Activated naive CD8-positive, alpha-beta T cell treated with anti-CD3 and anti-CD28 coated beads, Interleukin-2, amount 10 ng/mL, durations not matched to agents 7 days and 5 days (primary cell): ENCODE measurements at places on chromosomes 16 and 17. TPM values are rescaled to one million over a fixed set of nuclear protein-coding genes. Genes with fewer than 3 reads are reported as not detected.

- no peak for DNase-seq
These were observed 61.6 kb downstream of the MRTFB start for GRCh38 chr16:14132696-14133048.

GRCh38 chr17:41793784-41794539 is 7.5 kb upstream of the JUP start:
- no peak for DNase-seq

- no peak for DNase-seq
These were observed 19.1 kb upstream of the NCBP3 start for GRCh38 chr17:3865176-3865575.

DNA sequence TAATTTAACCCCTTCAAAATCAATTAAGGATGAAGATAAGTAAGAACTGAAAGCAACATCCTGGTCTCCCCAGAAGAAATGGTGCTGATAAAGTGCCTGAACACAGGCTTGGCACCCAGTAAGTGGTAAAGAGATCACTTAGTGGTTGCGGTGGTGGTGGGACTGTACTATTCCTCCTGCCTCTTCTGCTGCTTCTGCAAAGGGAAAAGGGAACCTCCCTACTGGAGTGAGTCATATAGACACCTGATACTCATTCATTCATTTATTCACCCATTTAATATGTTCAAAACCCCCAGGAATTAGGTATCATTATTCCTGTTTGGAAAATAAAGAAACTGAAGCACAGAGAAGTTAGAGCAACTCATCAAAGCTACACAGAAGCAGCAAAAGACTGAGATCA is 60.6 kb downstream of the CDYL2 start:
- DNase-seq: no peak

- DNase-seq: no peak
These were observed 12.3 kb downstream of the RFFL start for GRCh38 chr17:35051183-35051578.

DNA sequence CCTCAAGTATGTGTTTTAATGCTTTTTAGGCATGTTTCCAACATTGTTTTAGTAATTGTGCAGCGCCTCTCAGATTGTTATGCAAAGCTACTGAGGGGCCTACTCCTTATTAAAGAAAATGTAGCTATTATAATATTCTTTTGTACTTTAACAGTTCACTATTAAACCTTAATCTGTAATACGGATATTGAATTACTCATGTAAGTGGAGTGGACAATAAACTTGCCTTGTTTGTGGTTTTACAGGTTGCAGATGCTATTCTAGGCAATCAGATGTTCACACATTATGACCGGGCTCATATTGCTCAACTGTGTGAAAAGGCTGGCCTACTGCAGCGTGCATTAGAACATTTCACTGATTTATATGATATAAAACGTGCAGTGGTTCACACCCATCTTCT is 41.0 kb downstream of the PTRH2 start:
- no peak for DNase-seq

DNA sequence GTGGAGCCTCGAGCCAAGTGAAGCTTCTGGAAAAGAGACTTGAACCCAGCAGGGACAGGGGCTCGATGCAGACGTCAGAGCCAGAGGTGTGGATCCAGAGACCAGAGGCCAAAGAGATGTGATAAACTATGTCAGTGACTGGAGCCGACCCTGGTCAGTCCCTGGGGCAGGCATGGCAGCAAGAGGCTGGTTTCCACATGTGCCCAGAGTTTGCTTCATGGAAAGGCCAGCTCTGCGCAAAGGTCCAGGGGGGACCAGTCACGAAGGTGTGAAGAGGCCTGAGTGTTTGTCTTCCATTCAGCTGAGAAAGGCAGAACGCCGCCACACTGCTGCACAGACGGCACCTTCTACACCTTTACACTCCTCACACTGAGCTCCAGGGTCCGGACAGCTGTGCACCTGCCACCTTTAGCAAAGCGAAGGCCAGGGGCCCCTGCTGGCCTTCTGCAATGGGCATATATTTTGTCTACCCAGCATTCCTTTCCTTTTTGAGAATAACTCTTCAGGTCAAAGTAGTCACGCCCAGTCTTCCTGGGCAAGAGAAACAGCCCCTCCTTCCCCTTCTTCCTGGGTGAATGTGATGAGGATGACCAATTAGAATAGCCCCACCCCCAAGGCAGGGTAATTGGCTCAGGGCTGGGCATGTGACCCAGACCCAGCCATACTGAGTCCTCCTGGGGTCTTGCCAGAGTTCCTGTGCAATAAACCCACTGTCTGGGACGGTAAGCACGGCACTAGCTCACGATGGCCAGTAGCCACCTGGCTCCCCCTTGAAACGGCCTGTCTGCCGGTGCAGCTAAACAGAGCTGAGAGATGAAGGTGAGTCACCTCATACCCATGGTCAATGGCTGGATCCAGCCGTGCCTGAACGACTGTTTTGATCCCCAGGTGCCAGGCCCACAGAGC is 2.3 kb upstream of the RPH3AL start:
- DNase-seq: no peak

GRCh38 chr17:45098081-45098868 is 34.0 kb downstream of the PLCD3 start:
- DNase-seq: no peak

DNA sequence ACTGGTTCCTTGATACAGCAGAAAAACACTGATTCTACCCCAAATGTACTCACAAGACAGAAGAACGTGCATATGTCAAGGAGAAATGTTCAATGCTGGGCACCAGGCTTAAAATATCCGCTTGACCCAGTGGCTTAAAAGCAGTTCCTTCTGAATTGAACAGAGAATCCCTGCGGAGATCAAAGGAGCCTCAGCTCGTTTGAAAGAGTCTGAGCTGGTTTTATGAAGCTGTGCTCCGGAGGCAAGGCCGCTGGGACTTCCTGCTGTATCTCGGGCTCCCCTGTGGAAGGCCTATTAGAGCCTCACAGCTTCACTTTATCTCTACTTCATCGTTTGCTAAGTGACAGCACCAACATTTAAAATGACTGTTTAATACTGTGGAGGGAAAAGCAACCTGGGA is 2.2 kb downstream of the LMF1 start:
- no peak for DNase-seq

DNA sequence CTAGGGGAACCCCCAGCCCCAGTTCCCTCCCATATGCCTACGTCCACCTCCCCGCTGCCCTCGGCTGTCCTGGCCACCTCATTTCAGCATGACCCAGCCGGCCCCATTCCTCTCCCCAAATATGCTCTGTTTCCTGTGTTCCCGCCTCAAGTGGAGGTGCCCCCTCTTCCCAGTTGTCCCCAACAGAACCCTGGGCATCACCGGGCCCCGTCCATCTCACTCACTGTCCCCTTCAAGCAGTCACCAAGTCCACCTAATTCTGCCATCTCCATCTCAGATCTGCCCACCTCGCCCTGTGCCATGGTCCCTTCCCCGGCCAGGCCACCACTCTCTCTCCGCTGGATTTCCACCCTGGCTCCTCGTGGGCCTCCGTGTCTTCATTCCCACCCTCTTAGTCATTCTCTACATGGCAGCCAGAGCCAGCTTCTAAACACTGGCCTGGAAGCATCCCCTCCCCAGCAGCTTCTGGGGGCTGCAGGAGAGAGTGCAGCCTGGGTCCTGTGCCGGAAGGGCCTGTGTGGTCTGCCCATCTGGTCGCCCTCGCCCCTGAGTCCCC is 12.8 kb downstream of the CDK3 start:
- no peak for DNase-seq

DNA sequence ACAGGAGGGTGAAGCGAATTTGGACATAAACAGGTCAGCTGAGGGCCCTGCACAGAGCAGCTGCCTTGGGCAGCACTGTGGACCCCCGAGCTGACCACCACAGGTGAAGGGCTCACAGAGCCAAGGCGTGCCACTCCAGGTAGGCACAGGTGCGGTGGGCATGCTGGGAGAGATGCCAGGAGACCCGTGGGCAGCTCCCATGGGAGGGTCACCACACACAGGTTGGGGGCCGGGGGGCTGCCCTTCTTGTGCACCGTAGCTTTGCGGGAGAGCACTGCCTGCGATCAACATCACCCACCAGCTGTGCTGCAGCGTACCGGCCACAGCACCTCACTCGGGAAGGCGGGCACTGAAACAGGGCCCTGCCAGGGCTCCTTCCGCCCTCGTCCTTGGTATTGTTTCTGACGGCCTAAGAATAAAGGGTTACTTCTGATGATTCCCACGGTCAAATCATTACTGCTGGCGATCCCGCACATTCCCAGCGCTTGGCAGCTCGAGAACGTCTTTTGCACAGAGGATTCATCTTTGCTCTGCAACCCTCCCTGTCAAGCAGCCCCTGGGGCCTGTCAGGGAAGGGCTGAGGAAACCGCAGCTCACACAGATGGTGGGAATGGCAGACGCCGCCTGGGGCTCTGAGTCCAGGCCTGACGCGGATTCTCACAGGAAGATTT is 181.7 kb downstream of the BANP start:
- DNase-seq: no peak

GRCh38 chr16:29862383-29862883 is 593 bp downstream of the CDIPT start:
- no peak for DNase-seq

DNA sequence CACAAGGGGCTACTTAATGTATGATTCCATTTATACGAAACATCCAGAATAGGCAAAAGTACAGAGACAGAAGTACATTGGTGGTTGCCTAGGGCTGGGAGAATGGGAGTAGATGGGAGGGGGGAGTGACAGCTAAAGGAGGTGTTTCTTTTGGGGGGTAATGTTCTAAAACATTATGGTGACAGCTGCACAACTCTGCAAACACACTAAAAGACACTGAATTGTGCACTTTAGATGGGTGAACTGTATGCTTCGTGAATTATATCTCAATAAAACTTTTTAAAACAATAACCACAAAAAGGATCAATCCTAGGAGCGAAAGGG is 661 bp downstream of the LYRM9 start:
- DNase-seq: no peak

- no peak for DNase-seq
These were observed 15.9 kb upstream of the TBX2 start for GRCh38 chr17:61383689-61384201.

GRCh38 chr17:72125226-72125651 is 4.4 kb downstream of the SOX9 start:
- DNase-seq: no peak

DNA sequence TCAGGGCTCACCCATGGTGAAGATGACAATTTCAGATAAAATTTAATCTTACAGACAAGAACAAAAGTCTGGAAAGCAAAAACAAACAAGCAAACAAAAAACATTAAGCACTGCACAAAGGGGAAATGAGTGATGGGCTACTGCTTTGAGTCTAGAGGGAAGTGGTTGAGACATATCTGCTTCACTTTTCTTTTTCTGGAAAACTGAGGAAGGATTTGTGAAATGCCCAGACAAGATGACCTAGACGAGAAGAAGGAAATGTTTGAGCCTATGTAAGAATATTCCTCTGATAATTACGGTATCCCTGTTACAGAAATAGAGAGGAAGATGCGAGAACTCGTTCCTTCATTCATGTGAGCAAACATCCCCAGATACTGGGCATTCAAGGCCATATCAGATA is 11.5 kb upstream of the HYDIN start:
- DNase-seq: no peak

GRCh38 chr17:71192039-71192555 is 928.7 kb upstream of the SOX9 start:
- no peak for DNase-seq

GRCh38 chr16:55302635-55303034 is 21.4 kb upstream of the IRX6 start:
- no peak for DNase-seq

DNA sequence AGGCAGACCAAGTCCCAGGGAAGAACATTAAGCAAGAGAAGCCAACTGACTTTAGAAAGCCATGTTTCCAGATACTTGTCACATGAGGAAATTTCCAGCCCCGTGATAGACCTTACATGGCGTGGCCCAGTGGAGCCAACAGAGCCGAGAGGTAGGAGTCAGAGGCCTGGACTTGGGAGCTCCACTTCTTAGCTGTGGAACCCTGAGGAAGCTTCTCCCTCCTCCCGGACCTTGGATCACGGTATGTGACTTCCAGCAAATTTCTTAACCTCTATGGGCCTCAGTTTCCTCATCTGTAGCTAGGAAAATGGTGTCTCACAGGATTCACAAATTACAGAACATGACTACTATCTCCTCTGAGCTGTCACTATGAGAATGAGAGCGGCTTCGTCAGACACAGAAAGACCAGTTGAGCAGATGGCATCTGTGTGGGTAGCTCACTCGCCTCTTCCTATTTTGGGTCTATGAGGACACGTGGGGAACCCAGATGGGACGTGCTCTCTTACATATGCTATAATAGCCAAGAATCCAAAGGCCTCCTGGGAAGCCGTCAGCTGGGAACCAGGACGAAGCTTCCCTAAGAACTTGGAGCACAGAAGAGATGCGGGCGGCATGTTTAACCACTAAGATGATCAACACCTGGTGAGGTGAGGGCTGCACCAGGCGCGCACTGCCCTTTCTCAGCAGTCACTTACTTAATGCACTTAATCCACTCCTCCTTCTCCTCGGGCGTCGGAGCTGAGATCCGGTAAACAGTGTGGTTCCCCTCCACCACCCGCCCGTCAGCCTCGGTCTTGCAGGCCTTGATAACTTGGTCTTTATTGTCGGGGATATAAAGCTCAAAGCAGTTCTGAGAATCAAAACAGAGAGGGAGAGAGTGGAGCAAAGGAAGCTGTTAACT is 102.3 kb downstream of the CYTH1 start:
- no peak for DNase-seq

- DNase-seq: no peak
These were observed 32.6 kb upstream of the ERN1 start for GRCh38 chr17:64162554-64162953.

DNA sequence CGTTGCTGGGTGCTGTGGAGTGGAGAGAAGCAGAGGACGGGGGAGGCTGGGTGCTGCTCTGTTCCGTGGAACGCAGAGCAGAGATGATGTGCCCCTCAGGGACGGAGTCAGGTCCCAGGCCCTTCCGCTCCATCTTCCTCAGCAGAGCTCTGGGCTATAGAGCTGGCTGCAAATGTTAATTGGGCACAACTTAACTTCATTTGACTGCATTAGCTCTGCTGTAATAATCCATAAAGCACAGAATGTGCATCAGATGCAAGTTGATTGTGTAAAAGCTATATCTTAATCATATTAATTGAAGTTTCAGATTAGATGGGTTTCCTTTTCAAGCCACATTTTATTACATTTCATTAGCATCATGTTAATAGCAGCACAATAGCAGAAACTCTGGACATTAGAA is 212.6 kb downstream of the ABCC12 start:
- DNase-seq: no peak

SECTM1 gene
- total RNA-seq: 1.0 TPM

CHST5 gene
- not detected for total RNA-seq

SPATA32 gene
- total RNA-seq: 0.65 TPM

MCRIP2 gene
- total RNA-seq: 43.0 TPM

KRT9 gene
- total RNA-seq: not detected

SEPTIN1 gene
- total RNA-seq: 293 TPM

ABCA6 gene
- total RNA-seq: 0.14 TPM

ADAT1 gene
- total RNA-seq: 66.1 TPM

OSGIN1 gene
- 1.1 TPM for total RNA-seq

RAB34 gene
- 8.2 TPM for total RNA-seq

P3H4 gene
- total RNA-seq: 3.2 TPM

CBFA2T3 gene
- 0.26 TPM for total RNA-seq
